NCI-H1436 treated with DMSO at 0.1 percent for 48 hours (cell line): ENCODE measurements at places on chromosomes 2 and 18.

DNA sequence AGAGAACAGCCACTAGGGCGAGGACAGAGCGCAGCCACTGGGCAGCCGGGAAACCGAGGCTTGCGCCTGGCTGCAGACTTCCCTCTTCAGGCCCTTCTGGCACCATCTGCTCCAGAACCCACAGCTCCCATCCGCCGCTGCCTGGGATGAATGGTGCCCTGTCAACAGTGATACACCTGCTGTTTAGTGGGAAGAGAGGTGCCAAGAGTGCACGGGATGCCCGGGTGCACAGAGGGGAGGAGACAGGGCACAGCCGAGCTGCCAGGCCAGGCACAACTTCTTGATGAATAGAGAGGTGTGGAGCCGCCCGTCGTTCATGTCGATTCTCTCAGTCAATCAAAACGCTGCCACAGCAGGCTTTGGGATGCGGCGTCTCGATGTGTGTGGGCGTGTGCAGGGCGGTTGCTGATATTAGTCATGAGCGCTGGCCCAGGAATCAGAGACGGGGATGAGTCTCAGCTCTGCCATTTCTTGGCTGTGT lies 39.5 kb downstream of the RRM2 start:
- DNase-seq: no peak

GRCh38 chr2:79530443-79530842 lies 17.6 kb downstream of the CTNNA2 start:
- no peak for DNase-seq

DNA sequence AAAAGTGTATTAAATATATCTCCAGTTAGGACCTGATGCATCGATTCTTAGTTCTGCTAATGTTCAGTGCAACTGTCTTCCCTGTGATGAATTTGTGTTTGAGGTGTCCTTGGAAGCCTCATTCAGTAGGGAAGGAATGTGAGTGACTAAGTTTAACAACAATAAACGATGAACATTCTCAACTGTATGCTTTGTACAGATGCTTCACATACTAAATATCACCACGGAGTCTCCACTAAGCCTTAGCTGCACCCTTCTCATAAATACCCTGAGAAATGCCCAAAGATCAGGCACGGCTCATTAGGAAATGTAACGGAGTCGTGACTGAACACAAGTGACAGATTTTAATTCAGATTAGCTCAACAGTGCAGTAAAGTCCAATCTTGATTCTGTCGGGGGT lies 24.4 kb upstream of the AGFG1 start:
- no peak for DNase-seq

DNA sequence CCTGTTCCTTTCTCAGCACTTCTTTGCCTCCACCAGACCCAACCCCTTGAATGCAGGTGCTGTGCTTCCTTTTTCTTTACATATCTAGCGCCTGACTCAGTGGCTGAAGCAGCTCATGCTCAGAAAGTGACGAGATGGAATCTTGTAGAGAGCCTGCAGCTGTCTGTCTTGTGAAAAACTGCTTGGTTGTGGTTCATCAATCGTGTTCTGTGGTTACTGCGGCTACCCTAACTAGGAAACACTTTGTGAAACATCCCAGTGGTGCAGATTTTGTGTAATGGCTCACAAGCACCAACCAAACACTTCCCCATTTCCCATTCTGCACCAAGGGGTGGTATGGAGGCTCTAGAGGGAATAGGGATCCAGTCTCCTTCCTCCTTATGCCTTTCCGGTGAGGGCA lies 307.2 kb upstream of the MMADHC start:
- DNase-seq: no peak

- DNase-seq: no peak
These were observed 84.1 kb downstream of the BOD1L2 start for GRCh38 chr18:57230861-57231585.

DNA sequence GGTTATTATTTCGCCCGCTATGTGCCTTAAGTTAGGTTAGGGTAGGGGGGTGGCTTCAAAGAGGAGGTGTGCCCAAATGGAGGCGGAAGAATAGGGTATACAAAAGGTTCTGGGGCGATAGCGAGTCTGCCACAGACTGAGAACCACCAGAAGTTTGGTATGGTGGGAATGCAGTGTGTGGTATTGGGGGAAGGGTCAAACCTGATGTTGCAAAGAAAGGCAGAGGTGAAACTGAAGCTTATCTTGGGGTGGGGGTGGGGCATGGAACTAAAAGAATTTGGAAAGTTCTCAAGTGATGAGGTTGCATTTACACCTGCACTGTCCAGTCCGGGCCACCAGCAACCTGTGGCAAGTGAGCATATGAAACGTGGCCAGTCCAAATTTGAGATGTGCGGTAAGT lies 11.8 kb upstream of the CCBE1 start:
- DNase-seq: no peak

DNA sequence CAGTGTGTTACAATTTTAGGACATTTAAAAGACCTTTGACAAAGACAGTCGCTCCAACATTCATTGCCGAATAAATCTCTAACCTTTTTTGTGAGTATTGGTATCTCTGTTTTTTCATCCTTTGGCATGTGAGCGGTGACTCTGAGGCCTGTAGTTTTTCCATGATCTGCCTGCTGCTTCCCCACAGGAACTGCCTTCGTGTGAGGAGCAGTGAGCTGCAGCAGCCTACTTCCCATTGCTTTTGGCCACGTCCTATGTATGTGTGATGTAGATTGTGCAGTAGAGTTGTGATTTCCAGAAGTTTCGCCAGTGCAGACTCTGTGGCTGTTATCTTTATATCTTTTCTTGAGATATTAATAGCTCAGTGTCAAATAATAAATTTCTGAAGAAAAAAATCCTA lies 79.8 kb downstream of the UGGT1 start:
- DNase-seq: no peak

- no peak for DNase-seq
These were observed 17.5 kb upstream of the CDC42EP3 start for GRCh38 chr2:37688771-37689468.

DNA sequence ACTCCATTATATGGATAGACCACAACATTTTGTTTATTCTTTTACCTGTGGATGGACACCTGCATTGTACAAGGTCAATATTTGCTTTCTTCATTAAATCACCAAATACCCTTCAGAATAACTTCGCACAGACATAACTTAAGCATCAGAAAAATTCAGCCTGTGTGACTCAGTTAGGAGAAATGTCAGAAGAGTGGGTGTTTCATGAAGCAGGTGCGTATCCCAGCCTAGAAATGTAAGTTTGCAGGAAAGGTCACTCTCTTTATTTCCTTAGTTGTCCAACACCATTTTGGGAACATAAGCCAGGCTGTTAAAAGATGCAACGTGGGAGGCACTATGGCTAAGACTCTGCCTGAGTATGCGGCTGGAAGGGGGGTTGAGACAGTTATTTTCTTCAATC lies 48.6 kb upstream of the FHL2 start:
- DNase-seq: no peak

- DNase-seq: no peak
These were observed 104.4 kb upstream of the SLC35G4 start for GRCh38 chr18:11504962-11505361.

DNA sequence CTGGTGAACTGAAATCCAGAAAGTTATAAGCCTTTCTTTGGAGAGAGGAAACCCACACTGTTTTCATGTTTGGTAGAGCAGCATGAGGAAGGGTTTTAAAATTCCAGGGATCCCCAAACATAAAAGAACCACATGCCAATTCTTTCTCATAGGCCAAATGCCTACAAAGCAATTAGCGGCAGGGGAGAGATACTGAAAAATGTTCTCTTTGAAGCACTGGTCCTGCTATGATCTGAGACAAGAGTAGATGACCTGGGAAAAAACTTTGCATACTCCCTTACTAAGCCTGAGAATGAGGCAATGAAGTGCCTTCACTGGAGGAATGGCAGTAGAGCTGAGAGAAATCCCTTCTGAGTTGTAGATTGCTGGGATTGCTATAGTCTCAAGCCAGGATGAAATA lies 1261.7 kb downstream of the DSC3 start:
- DNase-seq: no peak

- no peak for DNase-seq
These were observed 9.4 kb downstream of the GALNT1 start for GRCh38 chr18:35590935-35591334.

- DNase-seq: no peak
These were observed 14.1 kb upstream of the KLF11 start for GRCh38 chr2:10028988-10029874.

- DNase-seq: no peak
These were observed 29.0 kb downstream of the CCDC195 start for GRCh38 chr2:224687156-224687555.

DNA sequence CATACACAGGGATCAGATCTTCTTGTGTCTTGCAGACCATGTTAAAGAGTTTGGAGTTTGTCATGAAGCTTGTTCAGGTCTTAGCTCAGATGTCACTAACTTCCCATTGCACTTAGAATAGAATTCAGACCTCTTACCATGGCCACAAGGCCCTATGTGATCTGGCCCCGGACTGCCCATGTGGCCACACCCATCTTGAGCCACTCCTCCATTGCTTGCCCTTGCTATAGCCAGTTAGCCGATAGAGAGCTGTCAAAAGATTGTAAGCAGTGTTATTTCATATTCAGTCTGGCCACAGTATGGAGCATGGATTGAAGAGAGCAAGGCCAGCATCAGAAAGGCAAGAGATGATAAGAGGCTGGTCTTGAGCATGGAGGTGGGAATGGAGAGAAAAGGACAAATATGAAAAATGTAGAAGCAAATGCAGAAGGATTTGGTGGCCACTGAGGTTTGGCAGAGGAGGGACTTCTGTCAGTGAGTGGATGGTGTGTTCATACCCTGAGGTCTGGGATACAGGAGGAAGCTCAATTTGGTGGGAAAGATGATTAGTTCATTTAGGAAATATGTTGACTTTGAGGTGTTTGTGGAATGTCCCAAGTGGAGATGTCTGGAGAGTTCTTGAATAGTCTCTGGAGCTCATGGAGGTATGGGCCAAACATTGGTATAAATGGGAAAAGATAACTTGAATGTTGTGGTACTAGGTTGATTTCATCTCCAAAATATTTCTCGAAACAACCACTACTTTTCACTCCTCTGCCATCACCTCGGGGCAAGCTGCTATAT lies 10.6 kb downstream of the DGUOK start:
- no peak for DNase-seq

DNA sequence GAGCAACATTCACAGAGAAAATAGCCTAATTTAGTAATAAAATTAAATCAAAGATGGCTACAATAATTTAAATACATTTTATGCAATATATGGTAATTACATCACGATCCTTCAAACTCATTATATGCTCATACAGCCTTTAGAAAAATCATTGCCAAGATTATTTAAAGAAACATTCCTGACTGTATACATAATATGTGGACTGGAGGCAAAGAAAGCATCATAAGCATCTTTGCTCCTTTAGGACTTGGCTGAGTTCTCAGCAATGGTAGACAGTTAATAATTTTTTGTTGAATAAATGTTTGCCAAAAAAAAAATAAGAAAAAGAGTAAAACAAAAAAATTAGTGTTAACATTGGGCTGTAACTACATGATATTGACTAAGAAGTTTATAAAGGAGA lies 26.9 kb downstream of the NCKAP5 start:
- no peak for DNase-seq

DNA sequence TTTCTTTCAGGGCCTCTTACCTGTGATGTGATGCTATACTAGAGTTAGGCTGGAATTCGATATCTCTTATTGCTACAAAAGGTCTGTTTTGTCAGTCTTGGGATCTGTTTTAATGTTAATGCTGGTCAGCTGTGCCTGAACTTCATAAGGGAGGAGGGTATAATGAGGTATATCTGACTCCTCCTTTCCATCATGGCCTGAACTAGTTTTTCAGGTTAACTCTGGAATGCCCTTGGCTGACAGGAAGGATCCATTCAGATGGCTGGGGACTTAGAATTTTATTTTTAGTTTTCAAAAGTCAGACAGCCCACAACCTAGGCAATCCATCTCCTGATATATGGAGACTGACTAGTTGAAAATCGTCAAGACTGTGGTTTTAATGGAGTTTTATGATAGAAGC lies 35.9 kb upstream of the TBC1D8 start:
- no peak for DNase-seq

DNA sequence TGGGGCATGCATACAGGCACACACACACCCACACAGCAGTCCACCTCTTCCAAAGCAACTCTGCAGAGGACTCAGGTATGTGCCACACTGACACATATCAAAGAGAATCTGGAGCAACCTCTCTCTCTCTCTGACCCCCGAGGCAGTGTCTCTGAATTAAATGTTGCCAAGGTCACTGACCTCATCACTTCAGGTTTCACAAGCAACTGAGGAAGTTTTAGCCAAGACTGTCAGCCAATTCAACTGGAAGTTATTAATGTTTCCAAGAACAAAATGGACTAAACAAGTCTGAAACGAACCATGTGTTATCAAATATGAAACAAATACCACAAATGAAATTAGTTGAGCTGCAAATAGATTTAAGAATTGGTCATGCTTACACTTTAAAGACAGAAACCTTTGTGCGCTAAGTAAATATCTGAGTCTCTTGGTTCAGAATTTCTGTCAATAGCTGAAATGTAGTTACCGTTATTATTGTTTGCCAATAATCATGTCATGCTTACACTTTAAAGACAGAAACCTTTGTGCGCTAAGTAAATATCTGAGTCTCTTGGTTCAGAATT lies 86.1 kb downstream of the SLC25A12 start:
- no peak for DNase-seq

GRCh38 chr18:10258836-10259474 lies 195.5 kb upstream of the APCDD1 start:
- DNase-seq: no peak

DNA sequence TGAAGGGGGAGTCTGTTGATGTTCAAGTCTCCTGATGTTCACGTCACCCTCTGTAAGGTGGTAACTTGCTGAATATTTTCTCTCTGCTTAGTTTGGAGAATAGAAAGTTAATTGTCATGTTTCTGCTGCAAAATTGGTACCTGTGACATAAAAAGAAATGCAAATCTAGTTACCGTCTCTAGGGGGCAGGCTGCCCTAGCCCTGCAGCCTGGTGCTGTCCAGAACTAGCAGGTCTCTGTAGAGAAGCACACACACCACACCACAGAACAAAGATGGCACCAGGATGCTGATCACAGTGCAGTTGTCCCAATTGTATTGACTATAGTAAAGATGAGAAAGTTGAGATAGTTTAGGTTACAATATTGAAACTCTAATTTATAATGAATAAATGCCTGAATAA lies 47.0 kb downstream of the SLC9A4 start:
- no peak for DNase-seq

DNA sequence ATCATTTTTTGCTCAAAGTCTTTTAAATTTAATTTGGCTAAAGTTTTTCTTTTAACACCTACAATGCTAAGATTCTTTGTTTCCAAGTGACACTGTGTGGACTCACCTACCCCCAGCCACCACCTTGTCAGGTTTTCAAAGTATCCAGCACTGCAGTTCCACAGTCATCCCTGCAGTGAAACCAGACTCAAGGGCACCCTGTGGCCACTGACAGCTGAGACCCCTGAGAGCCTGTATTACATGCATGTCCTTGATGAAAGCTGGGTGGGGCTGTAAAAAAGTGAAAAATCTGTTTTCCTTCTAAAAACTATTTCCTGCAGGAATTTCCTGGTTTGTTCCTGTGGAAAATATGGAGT lies 19.9 kb downstream of the TPRKB start:
- no peak for DNase-seq

- DNase-seq: no peak
These were observed 240.2 kb upstream of the PIK3C3 start for GRCh38 chr18:41714872-41715271.

- no peak for DNase-seq
These were observed 757.7 kb downstream of the EPHA4 start for GRCh38 chr2:220814441-220814840.
